ENCODE measurements at places on chromosomes 3 and 15. TPM values are rescaled to one million over a fixed set of nuclear protein-coding genes. Genes with fewer than 3 reads are reported as not detected.

DNA sequence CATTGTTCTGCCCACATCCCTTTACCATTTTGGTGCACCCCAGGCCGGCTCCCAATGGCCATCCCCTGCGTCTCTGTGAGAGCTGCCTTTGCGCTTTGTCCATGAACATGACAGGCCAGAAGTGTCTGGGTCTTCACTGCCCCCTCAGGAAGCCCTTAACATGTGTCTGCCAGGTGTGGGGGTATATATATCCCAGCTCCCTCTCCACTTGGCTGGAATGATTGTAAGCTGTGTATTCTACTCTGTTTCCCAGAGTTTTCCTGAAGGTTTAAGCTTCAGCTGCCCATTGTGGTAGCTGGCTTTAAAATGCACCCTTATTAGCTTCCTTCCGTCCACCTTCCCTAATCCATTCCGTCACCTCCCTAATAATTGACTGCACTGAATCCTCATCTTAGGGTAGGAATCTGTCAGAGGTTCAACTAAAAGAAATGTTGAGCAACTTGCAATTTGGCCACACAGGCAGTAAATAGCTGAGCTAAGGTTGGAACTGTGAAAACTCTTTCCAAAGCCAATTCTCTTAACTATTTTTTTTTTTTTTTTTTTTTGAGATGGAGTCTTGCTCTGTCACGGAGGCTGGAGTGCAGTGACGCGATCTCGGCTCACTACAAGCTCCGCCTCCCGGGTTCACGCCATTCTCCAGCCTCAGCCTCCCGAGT is 30.4 kb upstream of the UBE2E1 start:
- no peak for DNase-seq

DNA sequence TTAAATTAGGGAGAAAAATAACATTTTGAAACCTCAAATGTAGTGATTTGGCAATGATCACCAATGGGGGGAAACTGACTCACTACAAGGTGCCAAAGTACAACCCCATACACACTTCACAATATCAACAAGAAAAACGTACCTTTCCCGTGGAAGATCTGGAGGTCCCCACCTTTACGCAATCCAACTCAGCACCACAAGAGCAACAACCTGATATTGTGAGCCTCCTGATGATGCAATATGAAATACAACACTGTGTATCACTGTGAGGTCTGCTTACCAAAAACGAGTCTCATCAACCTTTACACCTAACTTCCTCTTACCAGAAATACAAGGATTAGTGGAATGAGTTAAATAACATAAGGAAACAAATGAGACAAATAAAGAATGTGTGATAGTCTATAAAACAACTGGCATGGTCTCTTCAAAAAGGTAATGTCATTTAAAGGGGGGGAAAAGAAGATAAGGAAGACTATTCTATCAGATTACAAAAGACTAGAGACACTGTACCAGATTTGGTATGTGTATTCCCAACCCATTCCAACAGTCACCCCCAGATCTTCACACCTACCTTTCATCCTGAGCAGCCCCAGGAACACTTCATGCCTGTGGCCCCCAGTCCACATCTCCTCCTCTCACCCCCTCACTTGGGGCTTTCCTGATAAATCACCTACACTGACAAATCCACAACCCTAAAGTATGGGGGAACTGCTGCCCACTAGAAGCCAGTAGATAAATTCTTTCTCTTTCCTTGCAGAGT is 27.7 kb downstream of the DLG1 start:
- no peak for DNase-seq

DNA sequence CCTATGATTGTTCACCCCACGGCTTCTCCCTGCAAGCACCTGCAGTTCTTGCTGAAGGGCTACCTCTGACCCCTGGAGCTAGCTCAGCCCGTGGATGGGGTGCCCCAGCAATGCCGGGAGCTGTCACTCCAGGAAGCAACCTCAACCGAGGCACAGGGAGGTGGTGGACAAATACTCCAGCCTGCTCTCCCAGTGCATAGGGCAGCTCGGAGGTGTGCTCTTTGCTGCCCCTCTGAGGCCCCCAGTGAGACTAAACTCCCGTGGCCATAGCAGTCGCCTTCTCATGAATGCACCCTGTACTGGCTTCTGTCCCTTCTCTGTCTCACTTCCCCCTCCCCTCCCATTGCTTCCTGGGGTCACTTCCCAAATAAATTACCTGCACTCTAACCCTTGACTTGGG is 48.5 kb downstream of the LINGO1 start:
- DNase-seq, result no peak

Gene SETD5
- 140 TPM for total RNA-seq

Gene LOXL1
- total RNA-seq, result 23.0 TPM

- no peak for DNase-seq
These were observed 891.5 kb downstream of the ROBO2 start for GRCh38 chr3:77931255-77932009.

DNA sequence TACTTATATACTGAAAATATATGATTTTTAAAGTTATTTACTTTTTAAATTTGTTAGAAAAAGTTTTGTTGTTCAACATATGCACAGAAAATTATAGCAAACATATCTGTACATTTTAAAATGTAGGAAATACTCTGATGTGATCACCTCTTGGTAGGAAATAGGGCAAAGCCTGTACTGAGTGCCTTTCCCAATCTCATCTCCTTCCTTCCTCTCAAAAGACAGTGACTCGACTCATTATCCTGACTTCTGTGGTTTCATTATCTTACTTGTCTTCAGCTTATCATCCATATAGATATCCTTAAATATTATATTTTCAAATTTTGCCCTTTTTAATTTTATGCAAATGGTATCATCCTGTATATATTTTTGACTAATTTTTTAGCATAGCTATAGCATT is 18.4 kb upstream of the ALCAM start:
- DNase-seq, result no peak

DNA sequence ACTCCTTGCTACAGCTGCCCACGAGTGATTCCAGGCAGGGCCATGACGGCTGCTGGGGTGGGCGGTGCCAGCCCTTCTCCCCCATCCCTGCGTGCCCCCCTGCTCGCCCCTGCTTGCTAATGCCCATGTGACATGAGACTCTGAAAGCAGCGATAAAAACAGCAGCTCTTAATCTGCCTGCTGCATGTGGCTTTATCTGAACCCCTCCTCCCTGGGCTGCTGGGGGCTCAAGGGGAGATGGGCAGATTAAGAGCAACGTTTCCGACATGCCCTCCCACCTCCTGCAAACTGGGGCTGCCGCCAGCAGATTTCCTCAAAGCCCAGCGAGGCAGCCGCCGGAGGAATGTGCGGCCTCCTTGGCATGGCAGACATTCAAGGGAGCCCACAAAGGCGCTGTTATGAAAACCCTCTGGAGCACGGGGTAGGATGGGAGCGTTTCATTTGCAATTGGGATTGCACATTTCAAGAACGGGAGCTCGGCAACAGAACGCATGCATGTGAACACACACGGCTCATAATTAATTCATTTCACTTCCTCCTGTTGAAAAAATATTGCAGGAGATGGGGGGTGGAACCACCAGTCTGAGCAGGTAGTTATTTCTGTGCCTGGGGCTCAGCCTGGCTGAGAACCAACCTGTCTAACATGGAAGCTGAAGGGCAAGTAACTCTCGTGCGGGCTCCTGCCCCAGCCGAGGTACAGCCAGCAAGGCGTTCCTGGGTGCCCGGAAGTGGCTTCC is 504.2 kb upstream of the PROK2 start:
- DNase-seq, result peak; percentile 37

Gene UPK1B
- not detected for total RNA-seq

Gene LARP6
- 77.3 TPM for total RNA-seq

Gene CYP1A2
- not detected for total RNA-seq

Gene POLR2H
- 41.7 TPM for total RNA-seq

DNA sequence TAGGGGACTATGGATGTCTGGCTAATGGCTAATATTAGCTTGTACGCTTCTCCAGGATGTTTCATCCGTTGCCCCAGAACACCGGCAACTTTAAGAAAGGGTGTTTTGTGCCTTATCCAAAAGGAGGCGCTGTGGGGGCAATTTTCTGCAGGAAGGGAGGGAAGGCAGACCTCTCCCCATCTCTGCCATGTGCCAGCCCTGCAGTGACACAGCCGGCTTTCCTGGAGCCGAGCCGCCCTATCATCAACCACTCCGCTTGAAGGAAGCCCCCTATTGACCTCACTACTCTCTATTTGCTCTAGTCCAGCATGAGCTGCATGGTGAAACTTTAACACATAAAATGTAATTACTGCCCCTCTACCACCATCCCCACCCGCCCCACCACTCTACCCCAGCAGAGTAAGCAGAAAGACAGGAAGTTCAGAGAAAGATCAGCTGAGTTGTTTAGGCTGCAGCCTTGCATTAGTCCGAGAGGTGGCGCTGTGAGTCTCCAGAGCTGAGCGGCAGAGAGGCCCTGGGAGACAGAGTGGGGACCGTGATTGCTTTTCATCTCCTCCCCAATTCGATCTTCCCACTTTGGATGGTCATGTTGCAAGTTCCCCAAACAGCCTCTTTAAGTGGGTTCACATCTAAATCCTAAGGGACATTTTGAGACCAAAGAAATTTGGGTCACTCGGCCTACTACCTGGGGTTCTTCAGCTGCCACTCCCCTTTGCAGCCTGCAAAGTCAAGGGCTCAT is 24.5 kb upstream of the RAD18 start:
- DNase-seq, result peak; percentile 50

Gene COMMD4
- 45.3 TPM for total RNA-seq

DNA sequence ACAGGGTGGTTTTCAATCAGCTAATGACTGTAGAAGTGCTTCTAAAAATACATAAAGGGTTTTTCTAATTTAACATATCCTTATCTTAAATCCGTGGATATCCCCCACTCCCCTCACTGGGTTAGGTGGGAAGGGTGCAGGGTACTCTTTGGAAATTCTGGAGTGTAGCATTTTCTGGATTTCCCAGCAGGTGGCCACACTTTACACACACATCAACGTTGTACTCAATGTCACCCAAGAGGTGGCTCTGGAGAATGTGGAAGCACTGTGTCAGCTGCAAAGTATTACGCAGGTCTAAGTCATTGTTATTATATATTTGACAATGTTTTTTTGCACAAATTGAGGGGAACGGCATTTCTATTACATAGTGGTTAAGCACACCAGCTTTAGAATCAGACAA is 168.8 kb downstream of the CHDH start:
- no peak for DNase-seq

GRCh38 chr3:130515755-130516154 is 1.2 kb upstream of the COL6A6 start:
- no peak for DNase-seq

GRCh38 chr15:33910741-33911140 is 57.6 kb upstream of the CHRM5 start:
- peak; percentile 57 for DNase-seq

GRCh38 chr3:56724676-56725075 is 41.6 kb upstream of the TASOR start:
- no peak for DNase-seq

DNA sequence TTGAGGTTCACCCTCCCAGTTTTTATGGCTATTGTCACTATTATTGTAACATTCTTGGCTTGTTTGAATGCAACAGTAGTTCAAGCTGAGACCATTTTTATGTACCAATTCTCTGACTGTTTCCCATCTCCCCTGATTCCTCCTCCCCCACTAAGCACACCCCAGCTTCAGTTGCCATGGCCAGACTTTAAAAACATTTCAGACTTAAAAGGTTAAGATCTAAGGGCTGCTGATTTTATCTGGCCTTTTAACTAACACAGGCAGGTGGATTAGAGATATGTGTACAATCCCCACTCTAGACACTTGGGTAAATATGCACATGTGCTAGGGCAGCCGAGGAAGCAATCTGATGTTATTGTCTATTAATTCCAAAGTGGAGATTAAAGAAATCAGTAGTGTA is 386.3 kb upstream of the NR2F2 start:
- DNase-seq, result no peak

DNA sequence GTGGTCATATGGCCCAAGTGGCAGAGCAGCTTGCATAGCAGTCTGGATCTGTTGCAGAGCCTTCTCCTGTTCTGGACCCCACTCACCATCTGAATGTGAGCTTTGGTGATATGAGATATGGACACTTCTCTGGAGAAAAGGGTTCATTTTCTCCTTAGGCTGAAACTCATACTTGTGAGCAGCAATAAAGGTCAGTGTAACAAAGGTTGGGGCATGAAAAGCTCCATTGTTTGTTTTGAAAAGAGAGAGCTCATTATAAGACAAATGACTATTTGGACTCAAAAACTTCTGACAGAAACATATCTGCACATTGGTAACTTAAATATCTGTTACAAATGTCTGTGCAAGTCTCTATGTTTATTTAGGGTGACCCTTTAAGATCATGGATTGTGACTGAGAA is 517.3 kb downstream of the MFSD1 start:
- no peak for DNase-seq

Gene TRH
- not detected for total RNA-seq

DNA sequence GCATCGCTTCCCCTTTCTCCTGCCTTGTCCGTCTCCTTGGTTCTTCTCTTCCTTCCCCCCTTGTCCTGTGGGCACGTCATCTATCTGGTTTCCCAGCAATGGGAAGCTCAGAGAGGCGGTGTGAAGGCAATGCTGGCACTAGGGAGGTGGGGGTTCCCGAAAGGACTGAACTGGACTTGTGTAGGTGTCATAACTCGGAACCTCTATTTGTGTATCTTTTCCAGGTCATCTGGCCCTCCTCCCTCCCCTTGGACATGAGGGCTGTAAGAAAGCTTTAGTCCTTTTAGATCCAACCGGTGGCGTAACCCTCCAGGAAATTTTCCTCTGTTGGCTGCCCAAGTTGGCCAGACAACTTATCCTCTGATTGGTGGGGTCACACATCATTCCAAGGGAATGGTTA is 231.5 kb upstream of the TLE3 start:
- no peak for DNase-seq

Gene GOLGA6B
- not detected for total RNA-seq

- peak; percentile 16 for DNase-seq
These were observed 37.1 kb downstream of the MAP3K13 start for GRCh38 chr3:185399737-185400667.

DNA sequence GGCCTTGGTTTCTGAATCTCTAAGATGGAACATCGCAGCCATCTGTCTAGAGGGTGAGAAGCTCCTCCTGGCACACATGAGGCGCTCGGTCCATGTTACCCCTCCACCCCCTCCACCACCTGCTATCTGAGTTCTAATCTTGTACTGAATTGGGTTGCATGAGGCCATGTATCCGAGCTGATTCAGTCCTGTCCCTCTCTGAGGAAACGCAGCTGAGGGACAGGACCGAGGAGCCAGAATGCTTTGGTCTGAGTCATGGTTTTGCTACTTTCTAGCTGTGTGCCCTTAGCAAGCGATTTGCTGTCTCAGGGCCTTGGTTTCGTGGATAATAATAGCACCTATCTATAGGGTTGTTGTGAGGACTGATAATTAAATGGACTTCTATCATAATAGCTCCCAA is 87.8 kb upstream of the SEC13 start:
- DNase-seq, result no peak

DNA sequence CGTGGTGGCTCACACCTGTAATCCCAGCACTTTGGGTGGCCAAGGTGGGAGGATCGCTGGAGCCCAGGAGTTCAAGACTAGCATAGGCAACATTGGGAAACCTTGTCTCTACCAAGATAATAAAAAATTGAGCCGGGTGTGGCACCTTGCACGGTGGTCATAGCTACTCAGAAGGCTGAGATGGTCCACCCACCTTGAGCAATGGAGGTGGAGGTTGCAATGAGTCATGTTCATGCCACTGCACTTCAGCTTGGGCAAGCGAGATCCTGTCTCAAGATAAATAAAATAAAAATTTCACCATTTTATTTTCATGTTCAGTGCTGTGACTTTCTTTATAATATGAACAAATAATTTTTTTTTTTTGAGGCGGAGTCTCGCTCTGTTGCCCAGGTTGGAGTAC is 12.5 kb downstream of the MAPK6 start:
- peak; percentile 90 for DNase-seq
